CD8-positive, alpha-beta memory T cell (primary cell): ENCODE measurements at places on chromosomes 5 and 9.

- DNase-seq, result no peak
Measured at GRCh38 chr5:10254686-10255085, 4.6 kb downstream of the CCT5 start.

DNA sequence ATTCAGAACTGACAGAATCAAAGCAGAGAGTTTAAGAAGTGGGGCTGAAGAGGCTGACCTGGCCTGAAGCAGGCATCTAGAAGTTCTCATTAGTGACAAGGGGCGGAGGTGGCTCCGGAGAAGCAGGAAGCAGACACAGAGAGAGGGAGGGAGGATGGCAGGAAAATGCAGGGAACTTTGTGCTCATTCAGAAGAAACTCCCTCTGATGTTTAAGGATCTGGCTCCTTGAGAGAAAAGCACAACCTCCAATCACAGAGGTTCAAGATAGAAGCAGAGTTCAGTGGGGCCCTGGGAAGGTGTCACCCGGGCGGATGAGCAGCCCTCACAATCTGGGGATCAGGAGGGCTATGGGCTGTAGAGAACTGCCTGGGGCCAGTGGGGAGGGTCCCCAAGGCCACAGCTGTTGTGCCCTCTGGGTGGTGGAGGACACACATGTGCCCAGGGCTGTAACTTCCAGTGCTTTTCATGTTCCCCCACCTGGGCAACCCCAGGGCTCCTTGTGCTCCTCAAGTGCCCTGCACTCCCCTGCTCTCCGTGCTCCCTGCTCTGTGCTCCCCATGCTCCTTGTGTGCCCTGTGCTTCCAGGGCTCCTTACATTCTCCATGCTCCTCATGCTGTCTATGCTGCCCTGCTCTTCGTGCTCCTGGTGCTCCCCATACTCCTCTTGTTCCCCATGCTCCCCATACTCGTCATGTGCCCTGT is 51.4 kb downstream of the TRIP13 start:
- DNase-seq, result no peak

- DNase-seq, result no peak
Measured at GRCh38 chr9:130118841-130119518, 53.2 kb upstream of the NCS1 start.

- DNase-seq, result no peak
Measured at GRCh38 chr9:135574943-135575342, 13.4 kb downstream of the PAEP start.

GRCh38 chr9:100282388-100282719 is 70.4 kb downstream of the TEX10 start:
- no peak for DNase-seq

DNA sequence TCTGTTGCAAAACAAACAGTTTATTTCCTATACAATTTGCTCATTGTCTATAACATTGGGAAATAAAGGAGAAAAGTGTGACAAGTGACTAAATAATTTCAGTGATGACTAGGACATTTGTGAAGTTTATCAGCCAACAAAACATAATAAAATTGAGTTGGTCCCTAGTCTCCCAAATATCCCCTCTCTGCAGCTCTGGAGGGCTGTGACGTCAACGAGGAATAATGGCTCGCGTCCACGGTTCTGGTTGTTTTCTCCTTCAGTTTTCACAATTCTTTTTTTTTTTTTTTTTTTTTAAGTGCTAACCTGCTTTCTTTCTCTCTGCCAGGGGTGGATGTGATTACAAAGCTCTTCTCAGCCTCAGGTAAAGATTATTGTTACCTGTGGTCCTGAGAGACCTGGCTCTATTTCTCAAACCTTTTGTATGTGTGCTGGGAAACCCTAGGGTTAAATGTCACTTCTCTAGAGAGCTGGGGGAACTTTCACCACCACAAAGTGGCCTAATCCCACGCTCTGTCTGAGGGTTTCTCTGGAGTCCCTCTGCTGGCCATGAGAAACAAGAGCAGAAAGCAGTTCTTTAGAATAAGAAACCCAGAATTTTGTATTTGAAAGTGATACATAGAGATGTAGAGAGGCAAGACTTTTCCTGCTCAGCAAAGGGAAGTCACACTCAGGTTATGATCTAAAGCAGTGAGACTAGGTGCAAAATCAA is 36.2 kb upstream of the ANKRD55 start:
- DNase-seq, result no peak

DNA sequence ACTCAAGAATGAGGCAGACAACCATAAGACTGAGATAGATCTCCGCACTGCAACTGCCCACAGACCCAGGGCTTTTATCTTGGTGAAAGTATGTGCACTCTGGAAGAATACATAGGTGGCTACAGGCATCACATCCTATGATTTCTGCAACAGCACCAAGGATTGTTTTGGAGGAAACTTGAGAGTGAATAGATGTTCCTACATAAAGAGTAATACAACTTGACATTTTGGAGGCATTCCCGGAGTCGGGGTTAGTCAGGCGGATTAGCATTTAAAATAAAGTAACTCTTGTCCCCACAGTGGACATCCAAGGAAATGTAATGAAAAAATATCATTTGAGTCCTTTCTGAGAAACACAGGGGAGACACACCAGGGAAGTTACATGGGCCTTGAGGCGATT is 26.7 kb downstream of the TMEM174 start:
- no peak for DNase-seq

DNA sequence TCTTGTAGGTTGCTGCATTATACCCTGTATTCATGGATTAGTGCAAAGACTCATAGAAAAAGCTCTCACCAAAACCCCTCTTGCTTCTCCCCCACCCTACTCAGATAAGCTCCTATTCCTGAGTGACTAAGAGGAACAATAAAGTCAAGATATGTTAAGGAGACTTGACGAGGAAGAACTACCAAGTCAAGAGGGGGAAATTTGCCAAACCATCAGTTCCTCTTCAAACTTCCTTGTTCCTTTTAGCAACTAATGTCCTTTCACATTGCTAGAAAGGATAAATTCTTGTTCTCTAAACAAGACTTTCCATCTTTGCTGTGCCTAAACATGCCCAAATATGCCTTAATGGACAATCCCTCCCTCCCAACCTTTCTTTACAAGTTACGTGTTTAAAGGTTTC is 27.0 kb downstream of the CNOT8 start:
- no peak for DNase-seq

- DNase-seq, result no peak
Measured at GRCh38 chr9:132903574-132904492, 25.1 kb downstream of the SPACA9 start.

DNA sequence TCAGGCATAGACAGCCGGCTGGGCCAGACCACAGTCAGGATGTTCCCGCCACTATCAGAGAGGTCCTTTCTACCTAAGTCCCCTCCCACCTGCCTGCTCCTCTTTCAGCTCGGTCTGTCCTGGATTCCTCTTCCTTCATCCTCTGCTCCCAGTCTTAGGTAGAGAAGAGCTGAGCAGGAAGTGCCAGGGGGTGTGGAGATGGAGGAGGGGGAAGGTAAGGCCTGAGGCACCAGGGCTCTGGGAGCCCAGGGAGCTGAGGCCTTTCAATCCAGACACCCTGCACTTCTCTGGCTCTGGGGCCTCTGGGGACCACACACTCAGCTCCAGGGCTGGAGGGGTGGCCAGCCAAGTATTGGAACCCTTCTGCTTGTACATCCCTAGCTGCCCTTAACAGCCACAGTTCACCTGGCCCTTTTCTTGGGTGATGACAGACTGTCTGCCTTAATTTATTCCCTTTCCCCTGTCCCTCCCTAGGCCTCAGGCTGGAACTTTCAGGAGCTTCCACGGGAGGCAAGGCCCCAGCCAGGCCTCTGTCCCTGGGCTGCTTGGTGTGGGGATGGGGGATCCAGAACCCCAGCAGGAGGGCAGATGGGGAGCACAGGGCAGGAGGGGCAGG is 15.6 kb downstream of the IRF1 start:
- peak; percentile 15 for DNase-seq

GRCh38 chr9:36835271-36835996 is 198.6 kb downstream of the PAX5 start:
- DNase-seq, result no peak

- no peak for DNase-seq
Measured at GRCh38 chr5:142530904-142531303, 155.0 kb downstream of the FGF1 start.

DNA sequence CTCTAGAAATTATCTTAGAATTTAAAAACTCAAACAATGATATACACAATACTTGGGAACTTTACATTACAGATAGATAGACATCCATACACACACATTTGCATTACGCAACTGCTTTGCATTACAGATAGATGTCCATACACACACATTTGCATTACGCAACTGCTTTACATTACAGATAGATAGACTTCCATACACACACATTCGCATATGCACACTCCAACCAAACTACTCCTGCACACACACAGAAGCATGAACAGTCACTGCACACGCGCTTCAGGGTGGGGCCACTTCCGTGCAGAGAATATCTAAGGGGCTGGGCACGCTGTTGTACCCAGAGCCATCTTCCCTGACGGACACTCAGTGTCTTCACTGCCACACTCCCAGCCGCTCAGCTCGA is 7.9 kb upstream of the ADAMTS16 start:
- no peak for DNase-seq

DNA sequence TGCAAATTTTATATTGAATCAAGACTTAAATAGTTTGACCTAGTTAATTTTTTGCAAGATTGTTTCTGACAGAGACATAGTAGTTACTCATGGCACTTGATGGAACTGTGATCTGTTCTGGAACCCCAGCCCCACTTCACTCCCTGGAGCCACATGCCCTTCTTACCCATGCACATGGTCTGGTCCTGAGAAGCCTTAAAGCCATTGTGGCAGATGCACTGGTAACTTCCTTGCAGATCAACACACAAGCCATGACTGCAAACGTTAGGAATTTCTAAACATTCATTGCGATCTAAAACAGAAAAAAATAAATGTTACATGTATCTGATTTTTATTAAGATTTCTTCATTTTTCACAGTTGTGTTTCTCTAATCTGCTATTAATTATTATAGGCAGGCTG is 221.2 kb downstream of the SLC12A2 start:
- DNase-seq, result no peak

GRCh38 chr9:71916834-71917534 is 5.5 kb downstream of the C9orf85 start:
- no peak for DNase-seq

DNA sequence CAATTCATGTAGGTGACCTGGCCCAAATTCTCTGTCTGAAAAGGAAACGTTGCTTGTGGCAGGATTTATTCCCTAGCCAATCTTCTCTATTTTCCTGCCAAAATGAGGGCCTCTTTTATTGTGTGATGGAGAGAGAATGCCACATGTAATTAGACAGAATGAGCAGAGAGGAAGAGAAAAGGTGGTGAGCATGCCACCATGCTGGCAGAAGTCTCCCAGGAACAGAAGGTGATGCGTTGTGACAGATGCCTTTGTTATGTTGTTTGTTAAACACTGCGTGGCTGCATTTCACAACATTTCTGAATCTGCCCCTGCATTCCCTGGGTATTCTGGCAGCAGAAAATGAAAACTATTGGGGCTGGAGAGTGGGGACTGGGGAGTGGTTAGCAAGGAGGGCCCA is 577.6 kb downstream of the TLR4 start:
- no peak for DNase-seq

DNA sequence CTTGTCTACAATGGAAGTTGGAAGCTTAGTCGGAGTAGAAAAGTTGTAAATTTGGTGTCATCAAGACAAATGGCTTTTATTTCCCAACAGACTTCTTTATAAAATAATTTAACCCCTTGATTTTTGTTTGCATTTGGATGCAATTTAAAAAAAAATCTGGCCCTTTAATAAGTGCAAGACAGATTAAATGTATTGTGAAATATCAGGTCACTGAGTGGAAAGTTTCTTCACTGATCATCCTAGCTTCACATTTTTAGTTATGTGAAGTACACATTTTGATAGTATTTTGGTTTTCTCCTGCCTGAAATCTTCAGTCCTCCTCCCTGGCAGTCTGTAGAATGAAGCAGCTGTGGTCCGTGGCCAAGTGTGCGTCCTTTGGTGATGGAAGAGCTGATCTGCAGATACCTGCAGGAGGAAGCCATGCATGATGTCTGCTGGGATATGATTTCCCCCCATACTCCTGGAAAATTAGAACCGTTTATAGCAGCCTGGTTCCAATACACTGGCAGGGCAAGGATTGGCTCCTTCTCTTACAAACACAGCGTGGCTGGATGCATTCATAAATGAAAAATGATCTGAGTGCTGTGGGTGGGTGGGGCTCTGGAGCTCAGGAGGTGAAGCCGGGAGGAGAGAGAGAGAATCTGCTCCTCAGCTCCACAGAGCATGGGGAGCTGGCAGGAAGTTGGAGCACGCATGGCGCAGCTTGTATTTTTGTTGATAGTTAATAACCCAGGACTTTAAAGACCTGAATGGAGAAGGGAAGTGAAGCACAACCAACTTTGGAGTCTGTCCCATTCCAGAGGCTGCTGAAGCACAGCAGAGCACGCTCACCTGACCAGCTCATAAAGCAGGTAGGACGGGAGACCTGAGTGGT is 238.4 kb downstream of the GOLPH3 start:
- no peak for DNase-seq

DNA sequence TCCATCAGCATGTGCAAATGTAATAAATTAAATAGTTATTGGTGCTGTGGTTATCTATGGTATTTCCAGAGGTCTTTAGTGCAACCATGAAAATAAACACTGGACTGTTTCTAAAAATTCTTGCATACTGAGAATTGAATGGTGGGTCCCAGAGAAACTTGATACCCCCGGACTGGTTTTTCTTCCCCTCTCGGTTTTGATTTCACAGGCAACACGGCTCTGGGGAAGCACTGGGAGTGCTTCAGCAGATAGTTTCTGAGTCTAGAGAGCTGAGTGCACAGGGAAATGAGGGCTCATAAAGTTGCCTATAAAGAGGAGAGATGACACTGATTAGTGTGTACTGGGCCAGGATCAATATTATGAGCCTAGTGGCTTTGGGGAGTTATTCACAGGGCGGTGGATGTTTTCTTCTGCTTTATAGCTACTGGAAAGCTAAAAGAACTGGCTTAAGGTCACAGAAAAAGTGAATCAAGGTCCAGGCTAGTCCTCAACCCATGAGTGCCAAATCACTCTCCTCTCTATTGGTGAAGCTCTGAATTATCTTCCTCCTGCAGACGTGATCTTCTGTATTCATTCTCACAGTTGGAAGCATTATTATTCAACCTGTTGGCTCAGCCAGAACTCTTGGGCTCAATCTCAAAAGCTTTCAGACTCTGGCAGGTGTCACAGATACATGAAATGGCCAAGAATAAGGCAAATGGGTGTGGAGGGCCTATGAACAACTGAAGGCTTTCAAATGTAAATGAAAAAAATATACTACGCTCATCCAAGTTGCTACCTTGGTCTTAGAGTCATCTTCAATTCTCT is 170.2 kb upstream of the HMHB1 start:
- no peak for DNase-seq

DNA sequence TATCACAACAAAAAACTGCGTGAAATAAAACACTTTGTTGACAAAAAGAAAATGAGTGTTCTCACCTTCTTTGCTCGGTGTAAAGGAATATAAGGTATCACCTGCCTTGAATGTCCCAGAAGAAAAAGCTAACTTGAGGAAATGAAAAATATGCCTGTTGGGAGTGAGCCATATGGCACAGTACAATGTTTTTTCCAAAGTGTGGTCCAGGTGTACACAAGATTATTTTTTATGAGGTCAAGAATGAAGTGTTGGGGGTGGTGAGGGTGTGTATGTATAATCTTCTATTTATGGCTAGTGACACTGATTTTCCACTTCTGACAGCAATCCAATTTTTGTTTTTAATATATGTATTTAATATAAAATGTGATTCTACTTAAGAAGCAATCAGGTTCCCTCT is 134.4 kb downstream of the RFX3 start:
- no peak for DNase-seq

- no peak for DNase-seq
Measured at GRCh38 chr9:136160995-136161610, 42.4 kb upstream of the TMEM250 start.
